ENCODE measurements at places on chromosomes 16 and 17.

GRCh38 chr17:64580384-64581315 is 73.9 kb downstream of the CEP95 start:
- DNase-seq = no peak

GRCh38 chr17:80260791-80261158 is at the start of gene RNF213:
RNF213 (plus strand) TSS chr17:80260852; CDS start chr17:80263682, 2,830 bp downstream.
- DNase-seq = peak; percentile 71

GRCh38 chr17:49742166-49742638 is 21.7 kb downstream of the FAM117A start:
- DNase-seq = peak; percentile 23

GRCh38 chr16:2528161-2529060 is 2.8 kb downstream of the CEMP1 start:
- peak; percentile 74 for DNase-seq

DNA sequence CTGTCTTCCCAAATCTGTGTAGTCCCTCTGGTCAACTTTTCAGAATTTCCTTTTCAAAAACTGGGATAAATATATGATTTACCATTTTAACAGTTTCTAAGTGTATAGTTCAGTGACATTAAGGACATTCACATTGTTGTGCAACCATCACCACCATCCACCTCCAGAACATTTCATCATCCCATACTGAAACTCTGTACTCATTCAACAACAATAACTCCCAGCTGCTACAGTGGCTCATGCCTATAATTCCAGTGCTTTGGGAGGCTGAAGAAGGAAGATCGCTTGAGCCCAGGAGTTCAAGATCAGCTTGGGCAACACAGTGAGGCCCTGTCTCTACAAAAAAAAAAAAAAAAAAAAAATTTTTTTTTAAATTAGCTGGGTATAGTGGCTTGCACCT is 131.0 kb downstream of the AATF start:
- no peak for DNase-seq

DNA sequence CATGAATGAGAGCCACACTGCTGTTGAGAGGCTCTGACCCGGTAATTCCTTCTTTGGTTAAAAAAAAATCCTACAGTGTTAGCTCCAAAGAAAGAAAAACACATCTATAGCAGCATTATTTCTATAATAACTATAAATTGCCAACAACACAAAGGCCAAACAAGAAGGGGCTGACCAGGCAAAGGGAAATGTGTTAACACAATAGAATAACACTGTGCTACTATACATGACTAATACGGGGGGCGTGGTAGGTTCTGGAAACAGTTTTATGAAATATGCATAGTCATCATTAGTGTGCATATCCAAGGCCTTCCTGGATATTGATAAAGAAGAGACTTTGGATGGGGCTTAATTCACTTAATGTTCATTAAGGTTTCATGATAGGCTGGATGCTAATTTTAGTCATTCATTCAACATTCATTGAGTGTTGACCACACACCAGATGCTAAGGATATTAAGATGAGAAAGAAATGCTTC is 50.0 kb upstream of the CCL1 start:
- no peak for DNase-seq

DNA sequence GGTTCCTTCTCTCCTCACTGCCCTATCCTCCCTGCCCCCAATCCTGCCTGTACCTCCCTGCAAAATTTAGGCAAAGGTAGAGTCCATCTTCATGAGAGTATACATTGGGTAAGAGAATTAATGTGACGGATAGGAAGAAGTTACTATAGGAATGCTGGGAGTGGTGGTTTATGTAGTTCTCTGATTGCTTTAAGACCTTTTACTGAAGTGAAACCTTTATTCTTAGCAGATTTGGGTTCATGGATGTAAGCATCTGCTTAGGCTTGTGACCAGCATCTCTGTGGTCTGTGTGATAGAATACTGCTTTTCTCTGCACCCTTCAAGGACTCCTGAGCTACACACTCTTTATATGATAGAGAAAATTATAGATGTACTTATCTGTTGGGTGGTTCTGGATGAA is 127.3 kb downstream of the PRKCA start:
- DNase-seq = no peak
